Activated T-helper 1 cell treated with anti-CD3 and anti-CD28 coated beads, Interleukin-12 subunit alpha, Interleukin-12 subunit beta, Interleukin-2, Interleukin-4 antibody, amounts not matched to agents 30 ng/mL and 10 ng/mL and 1 ng/mL, durations not matched to agents 14 hours and 24 hours and 36 hours (primary cell): ENCODE measurements at places on chromosomes 7 and 10. TPM values are rescaled to one million over a fixed set of nuclear protein-coding genes. Genes with fewer than 3 reads are reported as not detected.

GPER1 gene
- total RNA-seq: not detected in 2 replicates

CPA1 gene
- not detected in 2 replicates for total RNA-seq

- no peak for DNase-seq
These were observed 15.4 kb upstream of the GIMAP8 start for GRCh38 chr7:150435047-150435389.

DNA sequence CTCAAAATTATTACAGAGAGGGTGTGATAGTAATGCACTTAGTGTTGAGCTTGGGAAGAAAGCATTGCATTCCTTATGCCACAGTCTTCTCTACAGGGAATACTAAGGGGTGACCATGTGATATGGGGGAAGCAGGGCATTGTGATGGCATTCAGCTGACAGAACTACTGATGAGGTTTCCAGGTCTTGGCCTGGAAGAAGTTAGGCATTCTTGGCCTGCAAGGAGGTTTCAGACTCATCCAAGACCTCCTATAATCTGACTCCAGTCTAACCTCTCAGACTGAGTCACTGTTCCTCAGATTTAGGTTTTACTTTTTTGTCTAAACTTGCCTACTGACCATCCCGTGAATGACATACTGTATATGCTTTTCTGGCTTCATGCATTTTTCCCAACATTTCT lies 7.9 kb downstream of the STMP1 start:
- DNase-seq: no peak

IL6 gene
- total RNA-seq: 0.32 and 0.54 TPM in 2 replicates
